ENCODE measurements at places on chromosomes 6 and 20.

DNA sequence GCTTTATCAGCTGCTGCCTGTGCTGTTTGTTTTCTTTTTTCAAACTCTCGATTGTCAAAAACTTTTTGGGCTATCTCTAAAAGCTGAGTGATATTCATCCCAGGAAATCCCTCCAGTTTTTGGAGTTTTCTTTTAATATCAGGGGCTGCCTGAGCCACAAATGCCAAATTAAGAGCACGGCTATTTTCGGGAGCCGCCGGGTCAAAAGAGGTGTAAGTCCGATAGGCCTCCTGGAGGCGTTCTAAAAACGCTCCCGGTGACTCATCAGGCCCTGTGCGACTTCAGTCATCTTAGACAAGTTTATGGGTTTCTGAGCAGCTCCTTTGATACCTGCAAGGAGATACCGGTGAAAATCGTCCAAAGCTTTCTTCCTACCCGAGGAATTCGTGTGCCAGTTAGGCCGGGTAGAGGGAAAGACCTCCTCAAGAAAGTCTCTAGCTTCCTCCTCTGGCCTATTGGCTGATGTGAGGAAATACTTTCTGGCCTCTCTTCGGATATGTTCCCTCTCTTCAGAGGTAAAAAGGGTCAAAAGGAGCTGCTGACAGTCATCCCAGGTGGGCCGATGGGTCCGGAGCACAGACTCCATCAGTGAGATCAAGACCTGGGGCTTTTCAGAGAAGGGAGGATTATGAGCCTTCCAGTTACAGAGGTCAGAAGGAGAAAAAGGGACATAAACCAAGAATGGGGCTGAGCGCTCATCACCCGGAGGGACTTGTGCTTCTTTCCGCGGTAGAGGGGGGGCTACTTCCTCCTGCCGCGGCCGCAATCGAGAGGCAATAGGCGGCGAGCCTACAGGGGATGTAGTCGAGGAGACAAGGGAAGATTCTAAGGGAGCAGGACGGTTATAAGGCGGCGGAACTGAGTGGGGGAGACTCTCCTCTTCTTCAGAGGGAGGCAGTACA lies 151.1 kb downstream of the TRIM27 start:
- peaks cover 78% of the 10 kb centered on the region for H3K27me3 ChIP-seq
- H3K4me3 ChIP-seq: peak overlapping the region; percentile 58

DNA sequence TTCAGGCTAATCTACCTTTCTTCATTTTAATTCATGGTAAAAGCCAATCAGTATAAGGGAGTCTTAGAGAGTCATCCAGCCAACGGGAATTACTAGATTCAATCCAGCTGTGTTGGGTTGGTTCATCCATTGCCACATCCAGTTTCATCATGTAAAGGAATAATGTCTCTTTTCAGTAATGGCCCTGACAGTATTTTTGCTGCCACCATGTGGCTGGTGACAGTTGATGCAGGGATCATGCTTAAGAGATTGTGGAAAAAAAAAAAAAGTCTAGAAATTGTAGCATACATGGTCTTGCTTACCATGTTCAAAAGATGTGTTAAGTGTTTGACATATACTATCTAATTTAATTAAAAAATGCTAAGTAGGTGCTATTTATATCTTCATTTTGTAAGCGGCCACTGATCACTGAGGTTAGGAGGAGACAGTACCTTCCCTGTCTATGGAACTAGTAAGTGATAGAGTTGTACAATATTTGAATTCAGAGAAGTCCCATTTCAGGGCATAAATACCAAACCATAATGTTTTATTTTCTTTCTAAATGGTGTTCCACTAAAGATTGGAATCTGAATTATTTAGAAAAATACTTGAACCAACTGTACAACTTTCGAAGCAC lies 135.9 kb downstream of the KHDRBS2 start:
- no peaks in the 10 kb centered on the region for H3K36me3 ChIP-seq
- H3K4me3 ChIP-seq: no peak overlapping the region
- DNase-seq: peak; percentile 30
- H3K4me1 ChIP-seq: no peaks in the 10 kb centered on the region
- H3K27me3 ChIP-seq: no peaks in the 10 kb centered on the region

DNA sequence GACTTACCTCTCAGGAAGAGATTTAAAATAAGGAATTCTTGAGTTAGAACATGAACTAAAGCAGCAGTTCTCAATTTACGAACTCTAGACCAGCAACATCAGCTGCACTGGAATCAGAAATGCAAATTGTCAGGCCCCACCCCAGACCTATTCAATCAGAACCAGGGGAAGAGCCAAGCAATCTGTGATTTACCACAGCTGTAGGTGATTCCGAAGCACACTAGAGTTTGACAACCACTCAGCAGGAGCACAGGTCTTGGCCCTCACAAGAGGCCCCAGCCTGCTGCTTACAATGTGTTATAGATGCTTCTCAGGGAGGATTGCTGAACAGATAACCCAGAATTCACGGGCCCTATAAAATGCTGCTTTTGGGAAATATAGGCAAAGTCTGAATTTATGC lies 279.2 kb downstream of the PTPRK start:
- H3K36me3 ChIP-seq: peaks cover 3% of the 10 kb centered on the region
- H3K27ac ChIP-seq: no peak overlapping the region
- no peaks in the 10 kb centered on the region for H3K27me3 ChIP-seq
- no peak overlapping the region for H3K4me3 ChIP-seq

GRCh38 chr6:113363048-113363798 lies 493.9 kb upstream of the MARCKS start:
- no peaks in the 10 kb centered on the region for H3K27me3 ChIP-seq
- DNase-seq: no peak
- no peak overlapping the region for H3K4me3 ChIP-seq

DNA sequence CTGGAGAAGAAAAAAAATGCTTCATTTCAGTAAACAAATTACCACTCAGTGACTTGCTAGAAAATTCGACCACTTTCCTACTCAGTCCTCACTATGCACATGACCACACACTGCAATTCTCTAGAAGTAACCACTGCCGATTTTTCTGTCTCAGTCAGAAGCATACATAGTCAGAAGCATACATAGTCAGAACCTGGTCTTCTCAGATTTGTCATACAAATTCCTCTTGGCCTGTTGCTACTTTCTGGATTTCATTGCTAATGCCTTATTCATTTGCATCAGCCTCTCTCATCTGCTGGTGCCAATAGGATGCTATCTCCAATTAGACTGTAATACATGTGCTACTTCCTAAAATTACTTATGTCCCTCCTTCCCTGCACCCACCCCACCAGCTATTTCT lies 10.2 kb upstream of the KIF16B start:
- no peak for DNase-seq
- no peak overlapping the region for H3K4me3 ChIP-seq
- peaks cover 2% of the 10 kb centered on the region for H3K4me1 ChIP-seq
- no peaks in the 10 kb centered on the region for H3K27me3 ChIP-seq
- no peak overlapping the region for H3K27ac ChIP-seq

DNA sequence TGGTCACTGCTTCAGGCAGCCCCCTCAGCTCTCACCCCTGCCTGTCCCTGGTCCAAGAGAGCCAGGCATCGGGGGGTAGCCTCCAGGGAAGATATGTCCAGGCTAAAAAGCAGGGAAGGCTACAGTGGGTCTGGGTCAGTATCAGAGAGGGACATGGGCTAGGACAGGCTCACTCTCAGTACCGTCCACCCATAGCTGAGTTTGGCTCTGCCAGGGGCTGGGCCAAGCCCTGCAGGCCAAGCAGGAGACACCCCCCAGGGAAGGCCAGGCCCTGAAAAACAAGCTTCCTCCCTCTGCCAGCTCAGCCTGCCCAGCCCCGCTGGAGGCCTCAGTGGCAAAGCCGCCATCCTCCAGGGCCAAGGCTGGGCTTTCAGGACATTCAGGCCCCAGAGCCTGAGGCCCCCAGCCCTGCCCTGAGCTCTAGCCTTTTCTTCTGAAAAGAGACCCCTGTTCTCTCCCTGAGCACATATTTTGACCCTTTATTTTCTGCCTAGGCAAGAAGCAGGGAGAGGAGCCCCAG lies 28.6 kb upstream of the TGM2 start:
- H3K27ac ChIP-seq: no peak overlapping the region
- no peaks in the 10 kb centered on the region for H3K4me1 ChIP-seq
- DNase-seq: no peak
- H3K27me3 ChIP-seq: no peaks in the 10 kb centered on the region
